Fibroblast of the aortic adventitia (primary cell): ENCODE measurements at places on chromosomes 11 and 22. TPM values are rescaled to one million over a fixed set of nuclear protein-coding genes. Genes with fewer than 3 reads are reported as not detected.

IGSF9B gene
- total RNA-seq = 1.7 and 3.2 TPM in 2 replicates

LRRC32 gene
- total RNA-seq = 23.1 and 30.0 TPM in 2 replicates

CNGA4 gene
- total RNA-seq = not detected in 2 replicates

CADM1 gene
- total RNA-seq = 0.16 and 0.45 TPM in 2 replicates

ZNF215 gene
- total RNA-seq = 1.2 and 3.5 TPM in 2 replicates

GRM5 gene
- total RNA-seq = under 0.01 TPM in 1 of 2 replicates, not detected in the other

CDC42BPG gene
- 0.08 and 0.09 TPM in 2 replicates for total RNA-seq

FXYD6 gene
- 0.98 and 1.3 TPM in 2 replicates for total RNA-seq

CLDN25 gene
- not detected in 2 replicates for total RNA-seq

TP53I11 gene
- total RNA-seq = 23.1 and 27.4 TPM in 2 replicates

MYOD1 gene
- not detected in 2 replicates for total RNA-seq

RBM4 gene
- total RNA-seq = 34.5 and 73.8 TPM in 2 replicates

FDXACB1 gene
- total RNA-seq = 0.98 and 3.7 TPM in 2 replicates

ISX gene
- total RNA-seq = not detected in 2 replicates

ATP5MG gene
- 55.2 and 72.8 TPM in 2 replicates for total RNA-seq

GLYATL2 gene
- 3.3 TPM in 1 of 2 replicates, not detected in the other for total RNA-seq

TMEM151A gene
- 0.27 and 0.41 TPM in 2 replicates for total RNA-seq

RASD2 gene
- 0.09 TPM in 1 of 2 replicates, not detected in the other for total RNA-seq

ETS1 gene
- 35.5 and 35.7 TPM in 2 replicates for total RNA-seq

DNAJB7 gene
- not detected in 2 replicates for total RNA-seq
